ENCODE measurements at places on chromosomes 11 and 22. TPM values are rescaled to one million over a fixed set of nuclear protein-coding genes. Genes with fewer than 3 reads are reported as not detected.

The PHOX2A gene
- not detected for total RNA-seq

The UVRAG gene
- 78.4 TPM for total RNA-seq

The OR52W1 gene
- total RNA-seq: not detected

The NTM gene
- total RNA-seq: 0.29 TPM

The IL17REL gene
- under 0.01 TPM for total RNA-seq

The DDI1 gene
- total RNA-seq: not detected

The TSKU gene
- total RNA-seq: 20.6 TPM

The B3GAT3 gene
- 19.9 TPM for total RNA-seq

The PGA5 gene
- not detected for total RNA-seq

The LRRC10B gene
- not detected for total RNA-seq

The HORMAD2 gene
- total RNA-seq: not detected

The TP53AIP1 gene
- not detected for total RNA-seq

The BDNF gene
- 3.9 TPM for total RNA-seq

The MS4A3 gene
- total RNA-seq: not detected

The TUBA8 gene
- 3.9 TPM for total RNA-seq

The CD3D gene
- total RNA-seq: not detected

The MYBPC3 gene
- not detected for total RNA-seq

The FLRT1 gene
- not detected for total RNA-seq

The MAP6 gene
- under 0.01 TPM for total RNA-seq

The CFAP68 gene
- 4.6 TPM for total RNA-seq

The SEPTIN3 gene
- total RNA-seq: under 0.01 TPM

The HEPN1 gene
- 0.33 TPM for total RNA-seq

The C11orf21 gene
- not detected for total RNA-seq

The ROM1 gene
- 5.2 TPM for total RNA-seq

The FAM180B gene
- not detected for total RNA-seq

The TYR gene
- 0.29 TPM for total RNA-seq

The LDHAL6A gene
- total RNA-seq: not detected

The GGTLC3 gene
- not detected for total RNA-seq

The FADS3 gene
- total RNA-seq: 165 TPM

The B3GAT1 gene
- not detected for total RNA-seq

The MAML2 gene
- 24.8 TPM for total RNA-seq

The SLC25A1 gene
- total RNA-seq: 73.5 TPM

The MRGPRX3 gene
- total RNA-seq: not detected

The SLC43A3 gene
- 123 TPM for total RNA-seq

The FAM111B gene
- 9.1 TPM for total RNA-seq

The VPREB1 gene
- total RNA-seq: not detected

The TBX10 gene
- total RNA-seq: not detected

The RFPL2 gene
- total RNA-seq: not detected

The POU2AF3 gene
- not detected for total RNA-seq

The OR8G5 gene
- not detected for total RNA-seq

The CABP7 gene
- total RNA-seq: not detected

The KDM4D gene
- total RNA-seq: 1.3 TPM

The SYCE3 gene
- total RNA-seq: not detected

The BLID gene
- 8.2 TPM for total RNA-seq

The SC5D gene
- total RNA-seq: 29.2 TPM

The PRG3 gene
- not detected for total RNA-seq

The CDC42BPG gene
- total RNA-seq: 0.33 TPM

The EXPH5 gene
- total RNA-seq: under 0.01 TPM

The HMGXB4 gene
- total RNA-seq: 24.3 TPM

The PAX6 gene
- not detected for total RNA-seq

The SCUBE2 gene
- total RNA-seq: 0.65 TPM

The MDK gene
- 57.8 TPM for total RNA-seq

The SCN4B gene
- total RNA-seq: under 0.01 TPM

The CASP4 gene
- total RNA-seq: 277 TPM

The KRTAP5-9 gene
- not detected for total RNA-seq

The OR51B2 gene
- total RNA-seq: not detected

The OR5L1 gene
- total RNA-seq: not detected
